Tongue (tissue), 3 donors: ENCODE measurements at places on chromosomes 13 and 19. TPM values are rescaled to one million over a fixed set of nuclear protein-coding genes. Genes with fewer than 3 reads are reported as not detected.

ZNF17 gene
- total RNA-seq: 22.5 TPM

C1QTNF9B gene
- total RNA-seq: not detected

CDC16 gene
- total RNA-seq: 71.5 TPM

ACP5 gene
- total RNA-seq: 2.5 TPM

TPGS1 gene
- 34.5 TPM for total RNA-seq

PRR20A gene
- not detected for total RNA-seq

MYO1F gene
- total RNA-seq: 7.3 TPM

PRR36 gene
- total RNA-seq: 0.92 TPM

ZNF823 gene
- total RNA-seq: 8.5 TPM

TJP3 gene
- 5.4 TPM for total RNA-seq

TM9SF2 gene
- 132 TPM for total RNA-seq

ZNF835 gene
- 5.0 TPM for total RNA-seq

SHISA7 gene
- total RNA-seq: not detected

SIGLEC8 gene
- not detected for total RNA-seq

ZFP82 gene
- total RNA-seq: 13.8 TPM

SEMA6B gene
- 15.4 TPM for total RNA-seq

TGFBR3L gene
- total RNA-seq: not detected

MYPOP gene
- 1.6 TPM for total RNA-seq

RFXAP gene
- total RNA-seq: 5.3 TPM

CACNG6 gene
- 22.2 TPM for total RNA-seq

RASA3 gene
- total RNA-seq: 23.7 TPM

ZNF112 gene
- 12.0 TPM for total RNA-seq

FFAR3 gene
- not detected for total RNA-seq

TNNI3 gene
- 1.7 TPM for total RNA-seq

ITPKC gene
- 18.8 TPM for total RNA-seq

CBARP gene
- 1.1 TPM for total RNA-seq

FXYD3 gene
- total RNA-seq: 45.6 TPM

KIR3DL1 gene
- total RNA-seq: not detected

ZNF665 gene
- 3.9 TPM for total RNA-seq

ARMC6 gene
- total RNA-seq: 25.7 TPM

PSG6 gene
- total RNA-seq: not detected

VMAC gene
- total RNA-seq: 5.1 TPM

LSM7 gene
- 88.5 TPM for total RNA-seq

ARL11 gene
- 0.92 TPM for total RNA-seq

SPART gene
- 105 TPM for total RNA-seq

PLPPR3 gene
- 0.31 TPM for total RNA-seq

IGFL2 gene
- 0.82 TPM for total RNA-seq

RASIP1 gene
- total RNA-seq: 24.1 TPM

SIGLEC12 gene
- total RNA-seq: not detected

OR7A5 gene
- not detected for total RNA-seq

GIPC3 gene
- 0.21 TPM for total RNA-seq

MIDN gene
- total RNA-seq: 26.7 TPM

TBXA2R gene
- total RNA-seq: 2.4 TPM

TMC4 gene
- total RNA-seq: 4.3 TPM

ZNF524 gene
- total RNA-seq: 16.0 TPM

MEIOSIN gene
- not detected for total RNA-seq

MBD3L2 gene
- total RNA-seq: not detected

C1QTNF9 gene
- 3.8 TPM for total RNA-seq

F7 gene
- total RNA-seq: 1.6 TPM

EDDM13 gene
- not detected for total RNA-seq

PLIN3 gene
- 95.2 TPM for total RNA-seq
